ENCODE measurements at places on chromosomes 7 and 10.

- no peak for DNase-seq
These were observed 7.9 kb downstream of the LAT2 start for GRCh38 chr7:74217455-74218342.

- DNase-seq, result no peak
These were observed 45.9 kb upstream of the TOMM7 start for GRCh38 chr7:22868509-22868908.

- no peak for DNase-seq
These were observed 923 bp downstream of the TRIL start for GRCh38 chr7:28957064-28957750.

GRCh38 chr7:35714862-35715261 lies 19.9 kb upstream of the HERPUD2 start:
- DNase-seq, result peak; percentile 41

DNA sequence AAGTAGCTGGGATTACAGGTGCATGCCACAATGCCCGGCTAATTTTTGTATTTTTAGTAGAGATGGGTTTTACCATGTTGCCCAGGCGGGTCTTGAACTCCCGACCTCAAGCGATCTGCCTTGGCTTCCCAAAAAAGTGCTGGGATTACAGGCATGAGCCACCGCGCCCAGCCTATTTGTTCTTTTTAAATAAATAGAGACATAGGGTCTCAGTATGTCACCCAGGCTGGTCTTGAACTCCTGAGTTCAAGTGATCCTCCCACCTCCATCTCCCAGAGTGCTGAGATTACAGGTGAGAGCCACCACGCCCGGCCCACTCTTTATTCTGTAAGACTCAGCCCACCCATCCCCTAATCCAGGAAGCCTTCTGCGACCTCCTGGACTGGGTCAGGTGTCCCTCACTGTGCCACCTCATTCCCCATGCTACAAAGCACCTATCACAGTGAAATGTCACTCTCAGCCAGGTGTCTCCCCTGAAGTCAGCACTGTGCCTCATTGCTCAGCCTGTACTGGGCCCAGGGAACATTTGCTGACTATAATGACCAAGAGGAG lies 2.8 kb downstream of the TMEM120A start:
- DNase-seq, result no peak

GRCh38 chr7:96253441-96253840 lies 68.5 kb downstream of the SLC25A13 start:
- DNase-seq, result no peak

DNA sequence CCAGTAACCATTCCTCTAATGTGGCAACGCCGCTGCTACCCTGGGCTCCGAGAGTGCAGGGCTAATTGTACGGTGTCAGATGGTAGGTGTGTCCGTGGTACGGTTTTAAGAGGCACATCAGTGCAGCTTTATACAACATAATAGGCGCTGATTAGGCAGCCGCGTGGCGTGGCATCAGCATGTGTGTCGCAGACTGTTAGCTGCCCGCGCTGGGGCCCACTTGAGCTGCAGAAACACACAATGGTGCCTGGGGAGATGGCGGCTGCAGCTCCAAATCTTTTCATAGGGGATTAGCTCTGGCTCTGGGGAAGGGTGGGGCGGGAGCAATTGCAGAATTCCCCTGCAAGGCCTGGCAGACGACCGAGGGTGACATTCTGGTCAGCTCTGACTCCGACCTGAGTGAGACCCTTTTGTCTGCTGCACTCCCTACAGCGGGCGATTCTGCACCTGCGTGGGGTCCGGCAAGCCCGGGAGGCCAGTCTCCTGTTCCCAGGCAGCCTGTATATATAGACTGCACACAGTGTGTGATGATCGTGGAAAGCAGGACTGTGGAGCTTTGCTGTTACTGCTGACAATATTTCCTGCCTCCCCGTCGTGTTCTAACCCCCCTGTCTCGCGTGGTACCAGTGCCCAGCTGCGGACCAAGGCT lies 722.7 kb upstream of the CELF2 start:
- DNase-seq, result peak; percentile 14

DNA sequence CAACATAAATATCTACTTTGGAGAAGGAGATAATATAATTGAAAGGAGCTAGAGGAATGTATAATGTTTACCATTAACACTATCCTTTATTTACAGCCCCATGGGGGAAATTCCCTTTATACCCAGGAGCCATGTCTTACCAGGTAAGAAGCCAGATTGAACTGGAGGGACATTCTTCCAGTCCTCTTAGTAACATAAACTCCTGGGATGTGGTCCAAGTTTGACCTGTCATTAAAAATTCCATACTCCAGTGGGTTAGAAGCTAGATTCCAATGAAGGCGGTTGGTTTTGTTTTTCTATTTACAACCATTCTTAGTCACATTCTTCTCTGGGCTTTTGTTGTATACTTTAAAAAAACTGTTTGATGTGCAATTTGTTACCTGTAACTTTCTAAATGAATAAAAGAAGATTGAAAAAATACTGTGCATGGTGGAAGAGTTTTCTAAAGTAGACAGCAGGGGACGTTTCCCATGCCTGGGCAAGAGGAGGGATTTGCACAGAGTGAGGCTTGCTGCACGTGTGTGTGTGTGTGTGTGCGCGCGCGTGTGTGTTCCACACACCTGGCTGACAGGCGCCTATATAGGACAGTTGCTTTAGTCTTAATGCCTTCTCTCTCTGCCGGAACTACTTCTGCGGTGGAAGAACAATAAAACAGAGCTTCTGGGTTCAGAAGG lies 2.0 kb downstream of the PLCE1 start:
- DNase-seq, result no peak

DNA sequence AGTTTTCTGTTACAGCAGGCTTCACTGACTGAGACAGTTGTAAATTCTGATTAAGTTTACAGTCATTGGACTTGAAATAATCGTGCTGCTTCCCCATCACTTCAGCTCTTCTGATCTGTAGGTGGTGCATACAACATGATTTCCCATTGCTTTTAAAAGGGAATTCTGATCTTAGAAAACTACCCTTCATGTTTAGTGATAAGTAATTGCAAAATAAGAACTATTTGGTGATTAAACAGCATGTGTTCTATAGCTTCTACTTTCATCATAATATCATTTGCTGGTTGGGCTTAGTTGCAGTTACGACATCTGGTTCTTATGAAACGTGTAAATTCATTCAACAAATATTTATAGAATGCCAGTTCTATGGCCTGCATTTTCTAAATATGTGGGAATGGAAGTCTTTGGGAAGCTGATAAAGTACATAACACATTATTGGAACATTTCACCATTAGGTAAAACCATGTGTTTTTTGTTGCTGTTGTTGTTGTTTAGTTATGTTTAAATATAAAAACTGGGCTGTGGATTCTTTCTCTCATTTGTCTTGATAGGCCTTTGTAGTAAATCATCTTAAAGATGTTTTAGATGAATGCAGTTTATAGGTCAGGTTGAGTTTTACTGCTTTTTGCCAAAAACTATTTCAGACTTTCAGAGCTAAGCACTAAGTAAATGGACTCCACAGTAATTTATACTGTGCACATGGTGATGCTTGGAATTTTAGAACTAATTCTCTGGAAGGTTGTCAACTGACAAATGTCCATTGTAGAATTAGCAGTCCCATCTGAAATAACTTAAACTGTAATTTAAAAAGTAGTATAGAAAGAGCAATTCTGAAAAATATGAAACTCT lies 13.1 kb downstream of the GNAI1 start:
- DNase-seq, result no peak

- DNase-seq, result no peak
These were observed 435.9 kb upstream of the PHF14 start for GRCh38 chr7:10537764-10538163.

DNA sequence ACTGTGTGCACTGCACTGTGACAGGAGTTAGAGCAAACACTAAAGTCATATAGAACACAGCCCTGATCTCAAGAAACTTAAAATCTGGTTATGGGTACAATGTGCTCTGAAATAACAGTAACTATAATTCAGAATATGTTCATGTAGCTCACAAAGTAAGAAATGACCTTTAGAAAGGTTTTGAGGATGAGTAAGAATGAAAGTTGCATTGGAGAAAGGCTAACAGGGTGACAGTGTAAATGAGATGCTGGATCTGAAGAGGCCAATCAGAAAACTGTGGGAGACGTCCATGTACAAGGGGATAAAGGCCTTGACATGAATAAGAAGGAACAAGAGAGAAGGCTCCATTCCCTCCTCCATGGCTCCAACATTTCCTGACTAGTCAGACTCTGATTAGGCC lies 124.7 kb downstream of the GRM3 start:
- DNase-seq, result no peak

- DNase-seq, result no peak
These were observed 280.9 kb upstream of the AKR1E2 start for GRCh38 chr10:4545062-4545461.

DNA sequence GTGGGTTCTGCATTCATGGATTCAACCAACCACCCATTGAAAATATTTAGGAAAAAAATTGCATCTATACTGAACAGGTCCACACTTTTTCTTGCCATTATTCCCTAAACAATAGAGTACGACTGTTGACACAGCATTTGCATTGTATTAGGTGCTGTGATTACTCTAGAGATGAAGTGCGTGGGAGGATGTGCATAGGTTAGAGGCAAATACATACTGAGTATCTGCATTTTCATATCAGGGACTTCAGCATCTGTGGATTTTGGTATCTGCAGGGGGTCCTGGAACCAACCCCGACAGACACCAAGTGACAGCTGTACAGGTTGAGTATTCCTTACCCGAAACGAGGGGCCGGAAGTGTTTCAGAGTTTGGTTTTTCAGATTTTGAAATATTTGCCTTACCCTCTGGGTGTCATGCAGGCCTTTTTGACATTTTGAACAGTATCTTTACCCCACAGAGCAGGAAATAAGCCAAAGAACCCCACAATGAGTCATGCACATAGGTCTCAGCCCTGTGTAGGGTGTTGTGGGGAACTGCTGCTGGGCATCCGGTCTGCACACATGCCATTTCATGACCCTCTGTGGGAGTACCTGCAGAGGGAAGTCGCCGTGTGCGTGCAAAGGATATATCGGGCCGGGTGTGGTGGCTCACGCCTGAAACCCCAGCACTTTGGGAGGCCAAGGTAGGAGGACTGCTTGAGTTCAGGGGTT lies 14.5 kb downstream of the NUDT5 start:
- no peak for DNase-seq

GRCh38 chr10:58742141-58742540 lies 229.5 kb downstream of the BICC1 start:
- no peak for DNase-seq

GRCh38 chr10:3037182-3037581 lies 30.2 kb upstream of the PFKP start:
- no peak for DNase-seq

DNA sequence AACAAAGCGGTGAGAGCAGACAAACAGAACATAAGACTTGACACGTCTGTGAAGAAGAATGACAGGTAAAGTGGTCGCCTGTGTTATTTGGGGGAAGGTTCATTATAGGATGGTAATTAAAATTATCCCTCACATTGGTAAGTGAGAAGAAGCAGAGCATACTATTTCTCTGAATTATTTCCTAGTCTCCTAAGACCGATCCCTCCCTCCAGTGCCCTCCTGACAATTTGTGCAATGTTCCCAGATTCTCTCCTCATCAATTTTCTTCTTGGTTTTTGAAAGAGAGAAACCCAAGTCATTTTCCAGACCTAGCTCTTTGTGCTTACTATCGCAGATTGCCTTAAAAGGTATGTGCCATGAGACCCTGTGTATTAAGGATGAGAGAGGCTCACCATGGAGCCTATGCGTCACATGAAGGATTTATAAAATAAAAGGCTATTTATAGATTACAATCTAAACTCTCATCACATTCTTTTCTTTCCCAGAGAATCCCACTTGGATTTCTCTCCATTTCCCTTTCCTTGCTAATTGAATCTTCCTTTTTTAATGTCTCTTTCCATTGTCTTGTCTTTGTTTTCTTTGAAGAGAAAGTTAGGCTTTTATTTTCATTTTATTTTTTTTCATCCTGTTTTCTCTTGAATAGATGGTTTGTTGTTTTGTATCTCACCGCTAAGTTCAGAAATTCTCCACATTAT lies 112.0 kb downstream of the PPP1R3A start:
- DNase-seq, result no peak

DNA sequence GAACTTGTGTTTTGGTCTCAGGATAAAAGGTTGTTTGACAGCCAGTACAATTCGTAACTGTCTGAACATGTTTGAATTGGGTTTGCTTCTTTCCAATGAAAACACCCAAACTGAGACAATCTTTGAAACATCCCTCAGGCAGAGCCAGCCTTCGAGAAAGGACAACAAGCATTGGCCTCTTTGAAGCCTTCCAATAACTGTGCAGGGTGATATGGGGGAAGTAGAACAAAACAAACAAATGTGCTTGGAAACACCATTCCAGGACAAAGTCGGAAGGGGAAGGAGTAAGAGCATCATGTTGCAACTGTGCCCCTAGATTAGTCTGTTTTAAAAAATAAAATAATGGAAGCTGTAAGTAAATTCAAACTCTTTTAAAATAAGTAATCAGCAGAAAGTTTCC lies 39.5 kb downstream of the IL2RA start:
- DNase-seq, result no peak

- DNase-seq, result no peak
These were observed 225.9 kb downstream of the ANK3 start for GRCh38 chr10:60163786-60164185.

GRCh38 chr7:41885748-41886147 lies 182.9 kb upstream of the INHBA start:
- no peak for DNase-seq

DNA sequence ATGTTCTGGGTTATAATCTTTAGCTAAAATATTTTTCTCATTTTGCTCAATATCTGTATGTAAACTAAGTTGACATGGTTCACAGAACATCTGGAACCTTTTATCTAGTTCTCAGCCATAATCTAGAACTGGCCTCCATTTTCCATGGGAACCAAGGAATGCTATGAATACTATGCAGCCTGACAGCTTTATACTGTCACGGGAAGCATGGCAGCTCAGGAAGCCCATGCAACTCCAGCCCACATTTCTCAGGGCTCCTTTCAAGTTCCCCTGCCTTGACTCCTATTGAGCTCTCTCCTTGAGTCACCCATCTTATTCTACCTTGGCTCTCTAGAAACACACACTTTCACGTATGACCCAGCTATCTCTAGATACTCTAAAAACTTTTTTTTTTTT lies 36.6 kb upstream of the PRKAR2B start:
- DNase-seq, result no peak

GRCh38 chr10:34400075-34400474 lies 415.0 kb downstream of the PARD3 start:
- DNase-seq, result no peak

DNA sequence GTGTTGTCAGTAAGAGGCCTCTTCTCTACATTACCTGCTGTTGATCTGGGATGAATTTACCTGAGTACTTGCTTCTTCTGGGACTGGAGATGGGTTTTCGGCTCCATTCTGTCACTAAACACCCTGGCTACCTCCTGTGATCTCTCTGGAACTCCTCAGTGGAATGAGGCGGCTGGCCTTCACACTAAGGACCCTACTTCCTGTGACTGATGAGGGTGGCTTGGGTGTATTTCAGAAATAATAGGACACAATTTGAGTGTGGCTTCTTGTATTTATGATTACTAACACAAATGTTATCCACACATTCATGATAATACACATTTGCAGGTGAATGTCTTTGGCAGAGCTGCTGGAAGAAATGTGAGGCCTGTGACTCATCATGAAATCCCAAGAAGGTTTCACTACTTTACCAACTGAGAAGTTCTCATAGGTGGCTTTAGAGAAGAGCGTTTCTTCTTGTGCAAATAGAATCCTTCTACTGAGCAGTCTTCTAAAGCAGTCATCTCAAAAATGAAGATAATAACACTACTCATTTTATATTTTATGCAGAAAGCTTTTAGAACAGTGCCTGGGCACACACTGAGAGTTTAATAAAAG lies 21.3 kb upstream of the EVX1 start:
- no peak for DNase-seq

Measured in cerebellar nuclear complex (tissue), 1 donor.